ENCODE measurements at places on chromosomes 7 and 10. TPM values are rescaled to one million over a fixed set of nuclear protein-coding genes. Genes with fewer than 3 reads are reported as not detected.

Gene RPEL1
- total RNA-seq = not detected

Gene DRGX
- total RNA-seq = not detected

Gene TBATA
- total RNA-seq = not detected

Gene GSTO2
- not detected for total RNA-seq

Gene PLEKHS1
- not detected for total RNA-seq

Gene PIP
- total RNA-seq = not detected

Gene ANKRD2
- total RNA-seq = 0.48 TPM

DNA sequence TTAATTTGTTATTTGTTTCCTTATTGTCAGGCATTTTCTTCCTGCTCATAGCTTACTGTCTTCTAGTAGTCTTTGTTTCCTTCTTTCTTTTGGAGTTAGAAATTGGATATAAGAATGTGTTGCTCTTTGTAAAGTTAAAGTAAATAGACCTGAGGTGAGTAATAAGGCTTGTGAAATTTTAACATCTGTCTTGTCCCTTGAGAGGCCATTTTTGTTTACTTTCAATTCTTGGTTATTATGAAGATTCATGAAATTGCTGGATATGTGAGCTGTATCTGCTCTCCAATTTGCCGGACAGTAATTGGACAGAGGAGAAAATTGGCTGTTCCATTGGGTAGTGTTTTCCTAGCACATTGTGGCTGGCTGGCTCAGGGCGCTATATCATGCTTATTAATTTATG lies 260.7 kb downstream of the EXOC4 start:
- no peak for DNase-seq
- H3K4me1 ChIP-seq = no peaks in the 10 kb centered on the region
- no peaks in the 10 kb centered on the region for H3K27me3 ChIP-seq

- no peaks in the 10 kb centered on the region for H3K4me1 ChIP-seq
- H3K4me3 ChIP-seq = no peak overlapping the region
- H3K36me3 ChIP-seq = no peaks in the 10 kb centered on the region
- H3K27me3 ChIP-seq = no peaks in the 10 kb centered on the region
- no peak for DNase-seq
- H3K27ac ChIP-seq = no peak overlapping the region
Measured at GRCh38 chr10:131032329-131033165, 279.0 kb downstream of the TCERG1L start.

DNA sequence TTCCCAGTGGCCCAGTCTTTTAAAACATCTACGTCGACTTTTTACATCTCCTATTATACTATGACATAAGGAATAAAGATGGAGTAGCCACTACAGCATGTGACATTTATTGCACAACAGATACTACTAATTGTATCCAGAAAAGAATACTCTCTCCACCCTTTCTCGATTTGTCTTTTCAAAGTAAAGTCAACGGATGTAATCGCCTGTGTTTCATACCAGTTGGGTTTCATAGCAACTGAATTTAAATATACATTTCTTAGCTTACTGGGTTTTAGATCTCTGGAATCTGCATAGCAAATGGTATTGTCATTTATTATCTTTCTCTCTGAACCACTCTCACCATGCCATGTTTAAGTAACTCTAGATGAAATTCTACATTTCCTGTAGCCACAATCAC lies 86.4 kb upstream of the TRIL start:
- H3K27ac ChIP-seq = no peak overlapping the region
- H3K36me3 ChIP-seq = no peaks in the 10 kb centered on the region
- no peak overlapping the region for H3K4me3 ChIP-seq
- DNase-seq = no peak

- no peaks in the 10 kb centered on the region for H3K27me3 ChIP-seq
- H3K36me3 ChIP-seq = no peaks in the 10 kb centered on the region
- no peak for DNase-seq
- no peak overlapping the region for H3K4me3 ChIP-seq
- peaks cover 6% of the 10 kb centered on the region for H3K4me1 ChIP-seq
- H3K27ac ChIP-seq = no peak overlapping the region
Measured at GRCh38 chr7:130384371-130384801, 4.1 kb downstream of the CPA1 start.

GRCh38 chr7:142753366-142753765 lies 4.1 kb downstream of the PRSS1 start:
- no peak overlapping the region for H3K4me3 ChIP-seq
- no peaks in the 10 kb centered on the region for H3K4me1 ChIP-seq
- DNase-seq = no peak
- H3K36me3 ChIP-seq = no peaks in the 10 kb centered on the region
- H3K27ac ChIP-seq = no peak overlapping the region

GRCh38 chr10:119496273-119496672 lies 46.2 kb downstream of the RGS10 start:
- DNase-seq = no peak
- no peak overlapping the region for H3K27ac ChIP-seq
- H3K4me3 ChIP-seq = no peak overlapping the region
- H3K27me3 ChIP-seq = no peaks in the 10 kb centered on the region
- H3K36me3 ChIP-seq = no peaks in the 10 kb centered on the region

DNA sequence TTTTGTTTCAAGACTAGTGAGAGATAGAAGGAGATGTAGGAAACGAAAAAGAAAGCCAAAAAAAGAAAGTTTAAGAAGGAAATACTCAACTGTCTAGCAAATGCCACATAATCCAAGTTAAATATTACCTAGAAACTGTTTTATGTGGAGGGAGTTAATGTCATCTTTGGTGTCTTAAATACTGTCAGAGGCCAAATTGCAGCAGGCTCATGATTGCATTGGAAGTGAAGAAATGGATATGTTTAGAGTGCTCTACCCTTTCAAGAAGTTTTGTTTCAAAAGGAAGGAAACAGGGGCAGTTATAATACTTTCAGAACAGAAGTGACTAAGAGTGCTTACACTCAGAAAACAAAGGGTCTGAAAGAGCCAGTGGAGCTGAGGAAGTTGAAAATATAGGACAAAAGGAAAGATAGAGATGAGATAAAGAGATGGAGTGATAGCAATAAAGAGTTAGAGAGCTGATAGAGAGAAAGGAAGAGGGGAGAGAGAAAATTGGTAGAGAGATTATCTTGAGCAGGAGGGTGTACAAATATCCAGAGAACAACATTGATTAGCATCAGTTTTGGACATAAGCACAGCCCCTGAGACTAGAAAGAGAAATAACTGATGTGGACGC lies 28.0 kb upstream of the GNAI1 start:
- no peak overlapping the region for H3K27ac ChIP-seq
- no peak for DNase-seq
- H3K4me3 ChIP-seq = no peak overlapping the region

DNA sequence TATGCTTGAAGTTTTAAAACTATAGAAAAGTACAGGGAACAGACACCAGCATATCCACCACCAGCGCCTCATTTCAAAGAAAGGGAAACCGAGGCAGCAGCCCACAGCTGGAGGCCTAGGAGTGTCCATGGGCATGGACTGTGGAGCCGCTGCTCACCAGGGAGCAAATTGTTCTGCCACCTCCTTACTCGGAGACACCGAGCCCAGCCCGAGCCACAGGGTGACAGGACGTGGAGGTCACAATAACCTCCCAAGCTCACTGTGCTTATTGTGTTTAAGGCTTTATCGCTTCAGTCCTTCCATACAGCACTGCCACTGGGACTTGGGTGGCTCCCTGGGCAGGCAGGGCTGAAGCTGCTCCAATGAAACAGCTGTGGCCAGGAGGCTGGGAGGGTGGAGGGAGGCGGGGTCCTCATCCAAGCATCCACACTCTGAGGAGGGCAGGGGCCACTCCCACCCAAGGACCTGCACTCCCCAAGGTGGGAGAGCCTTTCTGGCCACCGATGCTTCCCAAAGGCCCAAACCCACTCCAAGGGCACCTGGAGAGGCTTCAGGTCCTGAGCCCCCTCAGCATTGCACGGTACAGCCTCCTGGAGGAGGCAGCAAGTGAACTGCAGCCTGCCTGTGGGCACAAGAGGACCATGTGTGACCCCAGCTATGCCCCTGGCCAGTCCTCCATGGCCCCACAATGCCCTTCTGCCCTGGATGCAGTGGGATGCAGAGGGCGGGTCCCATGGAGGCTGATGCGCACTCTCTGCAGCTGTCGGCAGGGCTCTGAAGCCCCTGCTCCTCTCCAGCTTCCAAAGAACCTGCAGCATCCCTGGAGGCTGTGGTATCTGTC lies 38.7 kb upstream of the RET start:
- no peaks in the 10 kb centered on the region for H3K36me3 ChIP-seq
- no peak overlapping the region for H3K27ac ChIP-seq
- no peak overlapping the region for H3K4me3 ChIP-seq
- H3K4me1 ChIP-seq = no peaks in the 10 kb centered on the region
- H3K27me3 ChIP-seq = no peaks in the 10 kb centered on the region

- no peaks in the 10 kb centered on the region for H3K4me1 ChIP-seq
- no peak overlapping the region for H3K4me3 ChIP-seq
- DNase-seq = no peak
- no peaks in the 10 kb centered on the region for H3K36me3 ChIP-seq
- no peak overlapping the region for H3K27ac ChIP-seq
- H3K27me3 ChIP-seq = no peaks in the 10 kb centered on the region
Measured at GRCh38 chr7:90061077-90061476, 93.2 kb upstream of the STEAP1 start.

- H3K27ac ChIP-seq = no peak overlapping the region
- H3K4me3 ChIP-seq = no peak overlapping the region
- DNase-seq = no peak
- no peaks in the 10 kb centered on the region for H3K4me1 ChIP-seq
Measured at GRCh38 chr7:99844328-99844727, 16.5 kb downstream of the CYP3A43 start.

DNA sequence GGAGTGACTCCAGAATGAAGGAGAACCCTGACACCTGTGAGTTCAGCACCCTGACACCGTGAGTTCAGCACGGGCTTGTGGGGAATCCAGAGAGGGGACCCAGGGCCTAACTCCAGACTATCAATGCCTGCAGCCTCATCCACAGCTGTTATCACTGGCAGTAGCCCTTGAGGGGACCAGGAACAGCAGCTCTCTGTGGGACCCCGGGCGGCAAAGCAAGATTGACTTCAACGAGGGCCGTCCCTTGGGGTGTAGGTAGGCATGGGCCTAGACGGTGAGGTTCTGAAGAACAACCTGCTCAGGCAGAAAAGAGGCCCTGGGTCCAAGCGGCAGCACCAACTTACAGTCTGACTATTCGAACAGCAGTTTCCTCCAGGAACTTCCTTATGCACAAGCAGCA lies 8.9 kb downstream of the GRID1 start:
- no peaks in the 10 kb centered on the region for H3K27me3 ChIP-seq
- no peak for DNase-seq
- H3K36me3 ChIP-seq = no peaks in the 10 kb centered on the region
- H3K4me3 ChIP-seq = no peak overlapping the region

GRCh38 chr10:72337039-72337629 lies 17.6 kb downstream of the DNAJB12 start:
- peaks cover 19% of the 10 kb centered on the region for H3K4me1 ChIP-seq
- H3K4me3 ChIP-seq = no peak overlapping the region
- peak overlapping the region; percentile 87 for H3K27ac ChIP-seq
- no peaks in the 10 kb centered on the region for H3K36me3 ChIP-seq

DNA sequence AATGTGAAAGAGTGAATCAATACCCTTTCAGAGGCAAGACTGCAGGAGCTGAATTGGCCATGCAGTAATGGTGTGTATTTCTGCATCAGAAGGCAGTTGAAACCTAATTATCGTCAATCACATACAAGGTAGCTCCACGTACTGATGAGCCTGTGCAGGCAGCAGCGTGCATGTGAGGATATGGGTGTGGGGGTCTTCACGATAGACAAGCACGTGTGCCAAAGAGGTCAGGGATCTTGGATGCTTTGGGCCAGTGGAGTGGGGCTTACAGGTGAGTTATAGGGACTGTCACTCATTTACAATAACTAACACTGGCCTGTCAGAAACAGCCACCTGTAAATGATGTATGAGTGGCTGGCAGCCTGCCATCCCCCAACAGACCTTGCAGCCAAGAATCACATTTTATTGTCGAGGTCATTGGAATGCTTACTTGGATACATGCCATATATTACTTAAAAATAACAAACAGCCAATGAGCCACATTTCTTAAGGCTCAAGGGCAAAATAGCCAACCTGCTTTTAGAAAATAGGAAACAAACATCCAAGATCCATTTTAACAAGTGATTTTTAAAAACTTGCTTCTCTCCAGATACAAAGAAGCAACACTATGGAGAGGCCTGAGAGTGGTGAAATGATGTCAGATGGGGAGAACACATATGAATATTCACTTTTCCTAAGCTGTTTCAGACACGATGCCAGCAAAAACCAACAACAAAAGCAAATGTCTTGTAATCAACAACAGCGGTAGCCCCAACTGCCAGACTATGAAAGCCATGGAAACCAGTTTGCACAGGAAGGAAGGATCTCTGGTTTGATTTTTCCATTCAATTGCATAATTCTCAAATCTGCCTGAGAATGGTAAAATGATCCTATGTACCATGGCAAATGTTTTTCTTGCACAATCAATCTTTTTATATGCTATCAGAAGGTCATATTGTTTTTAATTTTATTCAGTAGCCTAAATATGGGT lies 210.7 kb downstream of the SKAP2 start:
- no peak for DNase-seq
- H3K27me3 ChIP-seq = no peaks in the 10 kb centered on the region
- H3K36me3 ChIP-seq = no peaks in the 10 kb centered on the region
- H3K4me1 ChIP-seq = no peaks in the 10 kb centered on the region
- H3K4me3 ChIP-seq = no peak overlapping the region

DNA sequence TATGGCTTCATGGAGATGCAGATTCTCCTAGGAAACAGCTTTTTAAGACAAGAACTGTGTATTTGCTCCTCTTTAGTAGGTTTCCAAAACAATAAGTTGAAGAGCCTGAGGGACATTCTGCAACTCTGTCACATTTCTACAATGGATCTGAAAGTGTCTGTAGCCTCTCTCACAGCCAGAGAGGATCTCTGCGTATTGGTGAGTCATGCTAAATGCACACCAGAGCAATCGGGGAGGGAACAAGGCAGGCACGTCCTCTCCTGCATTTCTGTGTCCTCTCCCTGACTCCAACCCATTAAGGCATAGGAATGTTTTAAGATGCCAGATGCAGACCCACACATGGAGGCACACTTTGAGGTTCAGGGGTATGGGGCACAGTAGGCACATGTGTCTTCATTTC lies 1126.4 kb upstream of the GHITM start:
- H3K27me3 ChIP-seq = no peaks in the 10 kb centered on the region
- H3K4me3 ChIP-seq = no peak overlapping the region
- no peaks in the 10 kb centered on the region for H3K4me1 ChIP-seq
- H3K27ac ChIP-seq = no peak overlapping the region
- no peak for DNase-seq

Measured in uterus (tissue), 4 donors.